ENCODE measurements at places on chromosomes 2 and 18.

- DNase-seq: no peak
Observed at GRCh38 chr2:147076634-147077033, 768.2 kb upstream of the ACVR2A start.

DNA sequence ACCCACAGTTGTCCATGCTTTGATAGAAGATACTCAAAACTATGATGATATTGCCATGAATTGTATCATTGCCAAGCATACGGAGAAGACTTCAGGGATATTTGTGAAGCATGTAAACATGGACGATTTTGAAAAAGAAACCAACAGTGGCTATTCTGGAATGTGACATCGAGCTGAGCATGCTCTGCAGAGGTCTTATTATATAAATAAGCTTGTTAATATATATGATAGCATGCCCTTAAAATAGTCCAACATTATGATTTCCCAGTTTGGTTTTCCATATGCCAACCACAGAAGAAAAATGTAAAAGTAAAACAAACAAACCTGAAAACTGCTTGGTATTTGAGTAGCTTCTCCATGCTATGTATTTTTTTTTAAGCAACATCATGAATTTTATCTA lies 159.1 kb downstream of the LNPK start:
- no peak for DNase-seq

GRCh38 chr2:166202778-166203177 lies 75.0 kb upstream of the SCN1A start:
- DNase-seq: no peak

DNA sequence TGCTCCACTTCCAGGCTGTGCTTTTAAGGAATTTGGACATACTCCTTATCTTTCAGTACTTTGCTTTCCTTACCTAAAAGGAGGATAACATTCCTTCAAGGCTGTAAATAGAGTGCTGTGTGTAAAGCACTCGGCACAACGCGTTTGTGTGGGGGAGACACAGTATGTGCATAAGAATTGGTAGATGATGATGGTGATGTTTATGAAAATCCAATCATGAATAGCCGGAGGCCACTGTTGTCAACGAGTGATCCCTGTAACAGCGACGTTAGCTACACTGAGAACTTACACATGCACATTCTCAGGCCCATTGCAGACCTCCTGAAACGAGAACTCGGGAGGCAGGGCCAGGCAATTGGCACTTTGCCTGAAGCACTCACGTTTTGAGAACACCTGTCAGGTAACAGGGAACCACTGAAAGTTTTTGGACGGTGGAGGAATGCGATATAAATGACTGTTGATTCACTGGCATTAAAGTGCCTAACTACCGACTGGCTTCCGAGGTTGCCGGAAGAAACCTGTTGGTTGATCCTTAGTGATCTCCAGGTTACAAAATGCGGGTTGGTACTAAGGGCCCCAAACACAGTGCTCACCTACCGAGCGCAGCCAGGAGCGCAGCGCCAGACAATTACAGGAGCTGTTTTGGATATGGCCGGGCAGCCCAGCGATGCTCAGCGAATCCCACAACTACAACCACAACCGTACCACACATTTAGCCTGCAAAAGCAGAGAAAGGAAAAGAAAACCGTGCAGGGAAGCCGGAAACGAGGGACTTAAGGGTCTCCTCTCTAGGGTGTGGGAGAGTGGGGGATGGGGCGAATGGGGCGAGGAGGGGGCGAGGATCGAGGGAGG lies 1.0 kb upstream of the MAP4K4 start:
- DNase-seq: peak; percentile 39

DNA sequence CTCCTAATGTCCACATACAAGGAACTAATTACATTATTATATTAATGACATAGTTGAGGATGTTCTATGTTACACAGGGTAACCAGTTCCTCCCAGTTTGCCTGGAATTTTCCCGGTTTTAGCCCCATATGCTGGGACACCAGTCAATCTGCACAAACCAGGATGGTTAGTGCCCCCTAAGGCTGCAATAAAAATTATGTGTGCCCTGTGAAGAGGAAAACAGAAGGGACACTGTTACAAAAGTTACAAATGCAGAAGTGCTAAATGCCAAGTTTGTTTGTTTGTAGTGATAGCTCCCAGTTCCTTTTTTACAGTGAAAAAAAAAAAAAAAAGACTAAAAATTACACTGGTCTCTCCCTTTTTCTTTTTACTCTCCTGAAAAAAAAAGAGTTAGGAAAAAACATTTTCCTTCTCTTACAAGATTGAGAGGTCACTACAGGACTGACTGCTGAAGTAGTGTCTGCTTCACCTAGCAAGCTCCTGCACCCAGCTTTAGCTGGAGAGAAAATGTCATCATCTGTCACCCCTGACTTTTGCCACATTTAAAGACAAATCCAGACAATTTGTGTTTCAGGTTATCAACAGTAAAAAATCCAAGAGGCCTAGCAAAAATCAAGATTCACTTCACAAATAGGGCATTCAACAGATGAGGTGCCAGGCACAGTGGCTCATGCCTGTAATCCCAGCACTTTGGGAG lies 3.2 kb downstream of the ANKRD44 start:
- peak; percentile 63 for DNase-seq

DNA sequence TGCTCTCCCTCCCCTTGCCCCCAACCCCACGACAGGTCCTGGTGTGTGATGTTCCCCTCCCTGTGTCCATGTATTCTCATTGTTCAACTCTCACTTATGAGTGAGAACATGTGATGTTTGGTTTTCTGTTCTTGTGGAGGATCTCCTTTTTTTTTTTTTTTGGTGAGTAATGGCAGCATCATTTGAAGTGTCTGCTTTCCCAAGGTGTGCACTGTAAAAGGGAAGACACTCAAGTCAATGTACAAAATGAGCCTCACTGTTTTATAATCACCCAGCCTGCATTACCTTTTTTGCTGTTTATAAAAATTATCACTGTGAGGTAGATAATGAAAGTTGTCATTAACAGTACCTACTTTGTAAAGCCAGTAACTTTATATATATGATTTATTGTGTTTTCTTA lies 56.9 kb downstream of the INSIG2 start:
- DNase-seq: no peak

- peak; percentile 11 for DNase-seq
Observed at GRCh38 chr18:12046751-12047335, 46.8 kb upstream of the ANKRD62 start.

- no peak for DNase-seq
Observed at GRCh38 chr2:132757002-132757589, 87.1 kb upstream of the LYPD1 start.

GRCh38 chr2:8258406-8258805 lies 423.4 kb upstream of the ID2 start:
- DNase-seq: no peak

GRCh38 chr2:227687189-227687588 lies 20.6 kb downstream of the SCYGR5 start:
- no peak for DNase-seq

GRCh38 chr2:28004086-28004485 lies 113.6 kb downstream of the BABAM2 start:
- DNase-seq: peak; percentile 41

GRCh38 chr18:62767321-62767720 lies 52.0 kb downstream of the PHLPP1 start:
- no peak for DNase-seq

DNA sequence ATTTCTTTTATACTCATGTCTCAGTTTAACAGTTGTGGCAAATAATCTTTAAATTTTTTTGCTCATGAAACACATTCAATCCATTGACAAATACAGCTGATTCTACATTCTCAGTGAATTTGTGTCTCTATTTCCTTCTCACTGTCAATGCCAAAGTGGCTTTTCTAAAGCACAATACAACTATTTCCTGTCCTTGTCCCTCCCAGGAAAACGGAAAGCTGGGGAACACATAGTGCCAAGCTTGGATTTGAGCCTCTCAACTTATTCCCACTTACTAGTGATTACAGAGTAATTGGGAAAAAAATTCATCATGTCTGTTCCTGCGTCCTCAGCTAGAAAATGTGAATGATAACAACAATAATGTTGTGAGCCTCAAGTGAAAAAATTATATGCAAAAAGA lies 899.7 kb upstream of the CDH2 start:
- DNase-seq: no peak

DNA sequence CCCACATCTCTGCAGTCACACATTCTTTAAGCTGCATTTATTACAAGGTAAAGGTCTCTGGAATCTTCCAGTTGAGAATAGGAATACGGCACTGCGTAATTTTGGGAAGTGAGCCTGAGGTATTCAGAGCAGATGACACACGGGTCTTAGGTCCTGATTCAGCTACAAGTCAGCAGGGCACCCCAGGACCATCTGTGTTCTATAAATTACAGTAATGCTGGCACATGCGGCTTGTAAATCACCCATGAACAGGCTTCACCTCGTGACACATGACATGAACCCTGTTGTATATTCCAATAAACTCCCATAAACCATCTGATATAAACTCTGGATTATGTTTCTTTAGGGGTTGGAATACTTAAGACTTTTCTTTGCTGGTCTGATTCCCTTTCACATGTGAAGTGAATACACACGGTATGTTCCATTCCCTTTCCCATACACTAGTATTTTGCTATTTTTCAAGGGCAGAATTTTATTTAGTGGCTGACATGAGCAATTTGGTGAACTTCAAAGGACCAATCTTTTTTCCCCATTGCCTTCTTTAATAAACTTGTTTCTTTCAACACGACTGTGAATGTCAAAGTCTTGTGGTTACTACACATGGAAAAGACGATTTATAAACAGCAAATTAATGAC lies 298.6 kb downstream of the MEIS1 start:
- no peak for DNase-seq

GRCh38 chr18:45275367-45276113 lies 339.7 kb upstream of the SLC14A2 start:
- peak; percentile 63 for DNase-seq

GRCh38 chr2:222598611-222599010 lies 57.3 kb downstream of the FARSB start:
- no peak for DNase-seq

DNA sequence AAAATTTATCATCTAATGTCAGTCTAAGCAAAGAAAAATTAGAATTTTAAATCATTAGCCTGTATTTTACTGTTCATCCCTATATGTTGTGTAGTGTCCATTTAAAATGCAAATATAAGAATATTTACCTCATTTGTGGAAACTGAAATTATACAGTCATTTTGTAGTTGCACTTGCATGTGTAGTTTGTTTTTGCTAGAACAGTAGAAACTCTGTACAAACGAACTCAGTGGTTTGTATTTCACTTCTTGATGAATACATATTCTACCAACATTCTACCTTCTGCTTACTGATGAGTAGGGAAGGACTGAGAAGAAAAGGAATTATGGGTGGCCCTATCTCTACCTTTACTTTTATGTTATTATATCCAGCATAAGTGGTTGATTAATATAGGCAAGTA lies 29.7 kb downstream of the BMPR2 start:
- DNase-seq: no peak

DNA sequence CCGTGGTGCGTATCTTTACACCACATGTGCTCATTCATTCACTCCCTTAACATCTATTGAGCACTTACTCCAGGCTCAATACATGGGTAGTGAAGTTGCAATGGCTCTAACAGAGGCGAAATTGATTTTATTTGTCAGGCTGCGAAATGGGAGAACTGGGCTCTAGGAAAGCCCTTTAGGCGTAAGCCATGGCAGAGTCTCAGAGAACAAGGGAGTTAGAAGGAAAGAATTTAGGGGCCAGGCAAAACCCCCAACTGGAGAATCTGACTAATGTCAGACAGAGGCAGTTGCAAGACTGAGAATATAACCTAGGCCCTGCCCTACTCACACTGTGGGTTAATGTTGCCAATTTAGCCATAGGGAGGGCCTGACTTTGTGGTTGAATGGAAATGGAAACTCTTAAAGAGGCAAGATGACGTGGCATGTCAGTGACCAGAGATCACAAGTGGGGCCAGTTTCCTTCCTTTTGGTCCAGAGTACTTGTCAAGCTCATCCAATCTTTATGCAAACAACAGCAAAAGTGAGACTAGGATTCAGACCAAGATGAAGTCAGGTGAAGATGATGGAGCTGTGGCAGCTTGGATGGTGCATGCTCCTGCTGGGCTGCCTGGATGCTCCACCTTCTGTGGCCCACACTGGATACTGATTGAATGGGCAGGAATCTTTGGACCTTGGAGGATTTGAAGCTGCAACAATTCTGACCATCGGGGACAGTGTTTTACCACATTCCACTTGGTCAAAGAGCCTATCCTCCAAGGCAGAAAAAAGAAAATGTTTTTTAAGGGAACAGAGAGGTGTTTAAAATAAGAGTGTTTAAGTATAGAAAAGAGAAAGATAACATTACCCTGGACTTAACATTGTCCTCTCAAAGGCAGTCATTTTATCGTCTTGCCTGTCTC lies 92.2 kb downstream of the CAPN13 start:
- no peak for DNase-seq

DNA sequence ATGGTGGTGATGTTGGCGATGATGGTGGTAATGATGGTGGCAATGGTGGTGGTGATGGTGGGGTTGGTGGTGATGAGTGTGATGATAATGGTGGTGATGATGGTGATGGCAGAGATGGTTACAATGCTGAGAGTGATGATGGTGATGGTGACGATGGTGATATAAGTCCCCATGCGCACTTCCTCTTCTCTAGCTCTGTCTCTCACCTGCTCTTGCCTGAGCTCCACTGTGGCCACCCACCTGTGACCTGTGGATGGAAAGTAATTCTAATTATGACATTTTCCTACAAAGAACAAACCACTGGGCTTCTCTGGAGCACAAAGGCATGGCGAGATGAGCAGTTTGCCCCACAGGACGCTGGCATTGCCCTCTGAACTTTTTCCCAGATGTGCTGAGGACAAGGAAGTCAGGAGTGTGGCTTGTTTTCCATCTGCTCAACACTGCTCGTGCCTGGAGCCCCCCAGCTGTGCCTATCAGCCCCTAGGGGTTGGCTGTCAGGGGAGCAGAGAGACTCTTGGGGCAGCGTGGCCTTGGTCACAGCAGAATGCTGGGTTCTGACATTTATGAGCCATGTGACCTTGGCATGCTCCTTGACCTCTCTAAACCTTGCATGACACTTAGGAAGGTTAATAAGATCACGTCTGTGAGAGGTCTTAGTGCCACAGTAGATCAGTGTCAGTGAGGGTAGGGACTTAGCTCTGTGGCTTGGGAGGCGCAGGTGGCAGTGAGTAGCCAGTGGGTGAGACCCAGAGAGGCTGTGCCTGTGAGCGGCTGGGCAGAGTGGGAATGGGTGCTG lies 68.4 kb downstream of the RRM2 start:
- no peak for DNase-seq

DNA sequence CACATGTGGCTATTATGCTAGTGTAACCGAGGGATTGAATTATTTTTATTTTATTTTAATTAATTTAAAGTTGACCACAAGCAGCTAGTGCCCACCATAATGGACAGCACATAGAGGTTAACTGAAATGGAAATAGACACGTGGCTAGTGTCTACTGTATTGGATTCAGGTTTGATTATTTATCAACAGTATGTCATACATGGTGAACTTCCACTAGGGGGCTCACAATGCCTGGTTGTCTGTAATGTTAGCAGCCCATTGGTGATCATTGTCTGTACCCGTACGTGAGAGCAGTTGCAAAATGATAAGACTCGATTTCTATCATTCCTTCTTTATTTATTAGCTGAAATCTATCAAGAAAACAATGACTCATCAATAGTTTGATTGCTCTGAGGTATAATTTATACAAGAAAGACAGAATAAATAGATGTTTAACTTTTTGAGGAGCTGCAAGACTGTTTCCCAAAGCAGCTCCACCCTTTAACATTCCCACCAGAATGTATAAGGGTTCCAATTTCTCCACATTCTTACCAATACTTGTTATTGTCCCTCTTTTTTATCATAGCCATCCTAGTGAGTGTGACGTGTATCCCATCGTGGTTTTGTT lies 76.5 kb downstream of the CYBRD1 start:
- peak; percentile 93 for DNase-seq

GRCh38 chr2:73832930-73833329 lies 4.2 kb downstream of the STAMBP start:
- peak; percentile 23 for DNase-seq

GRCh38 chr2:38154395-38154794 lies 78.4 kb upstream of the CYP1B1 start:
- no peak for DNase-seq

GRCh38 chr2:178874529-178875240 lies 67.5 kb upstream of the TTN start:
- DNase-seq: no peak

All from hematopoietic multipotent progenitor cell treated with erythropoietin and hydrocortisone succinate and interleukin-3 and kit ligand, for 6 days (in vitro differentiated cells).